ENCODE measurements at places on chromosomes 13 and 19.

- no peak for DNase-seq
These were observed 32.9 kb downstream of the RXFP2 start for GRCh38 chr13:31772231-31772630.

- peak; percentile 25 for DNase-seq
These were observed 112.3 kb downstream of the AKAP11 start for GRCh38 chr13:42384265-42384664.

DNA sequence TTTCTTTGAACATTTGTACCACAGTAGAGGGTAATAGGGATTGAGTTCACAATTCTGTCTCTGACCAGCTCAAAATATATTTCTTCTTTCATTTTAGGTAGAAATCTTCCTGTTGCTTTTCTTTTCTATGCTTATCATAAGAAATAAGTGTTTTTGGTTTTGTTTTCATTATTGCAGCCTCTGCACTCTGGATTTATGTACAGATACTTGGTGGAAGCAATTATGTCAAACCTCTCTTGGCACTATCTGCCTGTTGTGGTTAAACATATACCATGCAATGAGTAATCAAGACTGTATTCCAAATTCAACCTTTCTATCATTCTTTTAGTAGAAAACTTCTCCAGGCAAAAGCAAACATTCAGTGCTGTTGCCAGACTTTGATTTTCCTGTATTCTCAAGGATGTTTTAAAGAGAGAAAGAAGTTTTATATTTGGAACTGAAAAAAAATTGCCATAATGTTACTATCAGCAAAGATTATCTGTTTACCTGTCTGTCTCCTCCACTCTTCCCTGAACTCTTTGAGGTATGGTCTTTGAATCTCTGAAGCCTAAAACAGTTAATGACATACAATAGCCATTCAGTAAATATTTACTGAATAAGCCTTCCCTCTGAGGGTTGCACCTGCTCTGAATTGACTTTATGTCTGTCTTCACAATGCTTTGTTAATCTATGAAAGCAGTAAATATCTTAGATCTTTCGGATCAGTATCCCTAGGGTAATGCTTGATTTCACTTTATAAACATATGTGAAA is 612.5 kb upstream of the PRR20A start:
- peak; percentile 63 for DNase-seq

DNA sequence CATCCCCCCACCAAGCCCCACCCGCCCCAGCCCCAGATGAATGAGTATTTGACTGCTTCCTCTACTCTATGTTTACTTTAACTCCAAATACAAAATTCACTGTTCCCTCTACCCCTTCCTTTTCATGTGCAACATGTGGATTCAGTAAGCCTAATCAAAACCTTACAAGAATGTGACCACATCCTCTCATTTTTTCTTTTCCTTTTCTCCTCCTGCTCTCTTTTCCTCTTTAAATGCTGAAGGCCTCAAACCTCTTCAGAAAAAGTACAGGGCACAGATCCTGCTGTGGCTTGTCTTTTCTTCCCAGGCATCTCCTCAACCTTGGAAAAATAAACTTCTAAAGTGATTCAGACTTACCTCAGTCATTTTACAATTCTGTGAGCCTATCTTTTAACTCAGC is 119.0 kb downstream of the MYCBP2 start:
- no peak for DNase-seq

DNA sequence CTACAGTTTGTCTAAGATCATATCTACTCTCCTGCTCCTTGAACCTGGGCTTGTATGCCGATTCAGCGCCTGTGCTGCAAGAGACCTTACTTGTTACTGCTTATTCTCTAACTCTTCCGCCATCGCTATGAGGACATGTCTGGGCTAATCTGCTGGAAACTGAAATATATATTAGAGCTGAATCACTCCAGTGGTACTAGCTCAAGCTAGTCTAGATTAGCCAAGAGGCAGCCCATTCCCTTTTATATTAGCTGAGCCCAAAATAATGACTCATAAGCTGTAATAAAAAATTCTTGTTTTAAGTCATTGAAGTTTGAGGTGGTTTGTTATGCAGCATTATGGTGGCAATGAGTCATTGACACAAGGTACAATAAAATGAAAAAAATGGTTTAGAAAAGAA is 52.8 kb downstream of the SLC6A16 start:
- no peak for DNase-seq

DNA sequence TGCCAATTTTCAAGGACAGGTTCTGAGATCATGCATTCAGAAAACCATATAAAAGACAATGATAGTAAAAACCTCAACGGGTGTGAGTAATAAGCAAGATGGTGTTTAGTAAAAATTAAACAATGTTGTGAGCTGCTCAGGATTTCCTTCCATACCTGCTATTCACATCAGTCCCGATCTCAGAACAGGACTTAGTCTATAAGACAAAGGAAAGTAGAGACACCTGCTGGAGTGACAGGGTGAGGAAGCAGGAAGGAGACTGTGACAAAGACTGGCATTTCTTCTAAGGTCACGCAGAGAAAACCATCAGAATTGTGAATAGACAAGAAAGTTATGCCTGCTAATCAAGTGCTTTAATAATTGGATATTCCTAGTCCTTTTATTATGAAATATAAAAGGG is 648.0 kb downstream of the DACH1 start:
- no peak for DNase-seq

- no peak for DNase-seq
These were observed 86.1 kb downstream of the KLF12 start for GRCh38 chr13:74047931-74048600.
